Mesendoderm (in vitro differentiated cells): ENCODE measurements at places on chromosomes 1 and 21.

- H3K4me3 ChIP-seq = no peak overlapping the region
- H3K4me1 ChIP-seq = no peaks in the 10 kb centered on the region
- no peaks in the 10 kb centered on the region for H3K36me3 ChIP-seq
Observed at GRCh38 chr1:50308878-50309277, 114.4 kb downstream of the DMRTA2 start.

DNA sequence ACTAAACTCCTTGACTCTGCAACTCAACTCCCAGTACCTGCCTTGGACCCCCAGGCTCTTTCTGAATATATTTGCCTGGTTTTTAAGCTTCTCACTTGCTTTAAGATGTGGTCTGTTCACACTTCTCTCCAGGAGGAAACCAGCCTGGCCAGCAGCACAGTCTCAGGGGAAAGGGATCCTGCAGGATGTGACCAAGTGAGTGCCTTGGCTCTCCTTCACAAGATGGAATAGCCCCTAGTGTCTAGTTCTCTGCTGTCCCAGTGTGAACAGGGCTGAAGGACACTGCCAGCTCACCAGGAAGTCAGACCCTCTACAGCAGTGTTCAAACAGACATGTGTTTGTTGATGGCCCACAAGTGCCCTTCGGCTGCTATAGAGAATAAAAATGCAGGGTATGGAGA is 32.9 kb downstream of the CD244 start:
- H3K27me3 ChIP-seq = no peaks in the 10 kb centered on the region
- no peak overlapping the region for H3K27ac ChIP-seq
- no peaks in the 10 kb centered on the region for H3K36me3 ChIP-seq
- no peak for DNase-seq
- H3K4me3 ChIP-seq = no peak overlapping the region

GRCh38 chr1:183609759-183610452 is 19.6 kb upstream of the NCF2 start:
- no peaks in the 10 kb centered on the region for H3K4me1 ChIP-seq
- H3K27me3 ChIP-seq = no peaks in the 10 kb centered on the region
- no peak overlapping the region for H3K27ac ChIP-seq
- H3K4me3 ChIP-seq = no peak overlapping the region
- DNase-seq = no peak

DNA sequence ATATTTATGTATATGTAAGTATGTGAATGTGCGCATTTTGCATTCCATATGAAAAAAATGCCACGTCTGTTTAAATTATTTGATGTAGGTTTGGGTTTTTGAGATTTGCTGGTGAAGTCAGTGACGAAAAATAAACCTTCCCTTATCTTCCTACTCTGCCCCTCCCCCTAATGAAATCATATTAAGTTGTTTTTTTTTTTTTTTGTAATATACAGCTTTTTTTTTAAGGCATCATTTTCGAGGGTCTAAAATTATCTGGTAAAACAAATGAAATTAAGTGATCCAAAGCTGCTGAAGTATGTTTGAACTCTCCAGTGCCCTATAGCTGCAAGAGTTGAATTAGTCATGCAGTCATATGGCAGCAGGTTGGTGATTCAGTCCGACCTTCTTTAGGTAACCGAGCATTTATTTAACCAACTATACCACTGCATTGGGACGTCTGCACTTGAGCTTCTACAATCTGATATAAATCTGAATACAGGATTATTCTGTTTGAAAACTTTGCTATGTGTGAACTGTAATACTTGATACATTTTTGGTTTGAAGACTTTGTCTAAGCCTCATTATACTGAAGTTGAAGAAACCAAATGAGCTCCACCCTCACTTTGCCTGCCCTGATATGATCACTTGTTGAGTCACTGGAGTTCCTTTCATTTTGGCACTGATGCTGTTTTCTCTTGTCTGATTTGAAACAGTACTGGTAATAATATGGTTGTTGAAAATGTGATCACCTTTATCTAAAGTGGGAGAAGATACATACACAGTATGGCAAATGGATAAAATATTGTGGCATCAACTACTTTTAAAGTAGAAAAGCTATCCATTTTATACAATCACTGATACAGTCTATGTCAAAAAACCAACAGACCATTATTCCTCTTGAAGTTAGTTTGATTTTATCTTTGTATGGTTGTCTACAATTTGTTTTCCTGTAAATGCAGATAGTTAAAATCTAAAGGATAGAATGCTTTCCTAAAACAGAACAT is 11.7 kb downstream of the PDIK1L start:
- H3K27me3 ChIP-seq = no peaks in the 10 kb centered on the region
- DNase-seq = no peak
- H3K4me3 ChIP-seq = no peak overlapping the region
- H3K36me3 ChIP-seq = no peaks in the 10 kb centered on the region

DNA sequence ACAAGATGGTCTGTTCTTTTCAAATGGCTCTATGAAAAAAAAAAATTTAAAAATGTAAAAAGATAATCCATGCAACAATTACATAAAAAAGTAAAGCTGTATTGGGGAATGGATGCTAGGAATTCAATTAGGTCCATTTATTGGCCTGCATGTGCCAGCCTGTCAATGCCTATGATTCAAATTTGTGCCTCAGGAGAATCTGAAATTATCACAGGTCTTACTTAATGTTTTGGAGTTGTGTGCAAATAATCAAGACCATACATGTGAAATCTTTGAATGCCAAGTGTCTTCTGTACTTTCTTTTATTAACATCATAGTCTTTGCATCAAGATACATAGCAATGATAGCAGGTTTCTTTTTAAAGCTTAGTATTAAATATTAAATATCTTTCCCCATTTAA is 13.5 kb upstream of the KLHL12 start:
- H3K4me3 ChIP-seq = no peak overlapping the region
- no peak overlapping the region for H3K27ac ChIP-seq
- peaks cover 12% of the 10 kb centered on the region for H3K36me3 ChIP-seq
- no peaks in the 10 kb centered on the region for H3K27me3 ChIP-seq
- H3K4me1 ChIP-seq = no peaks in the 10 kb centered on the region
- DNase-seq = no peak

GRCh38 chr21:37815893-37816292 is 100.4 kb downstream of the KCNJ6 start:
- H3K27me3 ChIP-seq = no peaks in the 10 kb centered on the region
- H3K36me3 ChIP-seq = no peaks in the 10 kb centered on the region
- H3K4me3 ChIP-seq = no peak overlapping the region
- no peaks in the 10 kb centered on the region for H3K4me1 ChIP-seq
- H3K27ac ChIP-seq = no peak overlapping the region

DNA sequence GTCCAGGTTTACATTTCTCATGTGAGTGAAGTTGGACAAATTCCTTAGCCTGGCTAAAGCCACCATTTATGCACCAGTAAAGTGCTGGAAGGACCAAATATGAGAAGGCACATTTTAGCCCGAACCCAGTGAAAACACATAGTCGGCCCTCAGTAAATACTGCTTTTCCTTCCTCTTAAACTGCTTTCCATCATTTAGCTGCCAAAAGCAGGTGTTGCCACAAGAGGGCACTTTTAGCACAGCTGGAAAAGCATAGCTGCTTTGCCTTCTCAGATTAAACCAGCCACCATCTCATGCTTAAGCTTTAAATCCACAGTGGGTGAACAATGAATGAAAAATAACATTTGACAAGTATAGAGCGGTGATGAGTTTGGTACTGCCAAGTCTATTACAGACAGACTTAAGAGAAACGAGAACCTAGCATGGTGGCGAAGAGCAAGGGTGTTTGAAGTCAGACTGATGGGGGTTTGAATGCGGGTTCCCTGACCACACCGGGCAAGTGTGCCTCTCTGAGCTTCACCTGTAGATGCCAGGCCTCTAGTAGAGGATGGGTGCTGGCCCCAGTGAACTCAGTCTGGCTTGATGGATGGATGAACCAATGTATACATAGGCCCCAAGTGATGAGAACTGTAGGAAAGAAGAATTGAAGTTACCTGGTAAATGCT is 57.8 kb downstream of the SLC35D1 start:
- H3K27me3 ChIP-seq = no peaks in the 10 kb centered on the region
- DNase-seq = peak; percentile 75

- no peak overlapping the region for H3K27ac ChIP-seq
- no peaks in the 10 kb centered on the region for H3K36me3 ChIP-seq
- DNase-seq = no peak
Observed at GRCh38 chr1:225415307-225415706, 12.5 kb downstream of the LBR start.

DNA sequence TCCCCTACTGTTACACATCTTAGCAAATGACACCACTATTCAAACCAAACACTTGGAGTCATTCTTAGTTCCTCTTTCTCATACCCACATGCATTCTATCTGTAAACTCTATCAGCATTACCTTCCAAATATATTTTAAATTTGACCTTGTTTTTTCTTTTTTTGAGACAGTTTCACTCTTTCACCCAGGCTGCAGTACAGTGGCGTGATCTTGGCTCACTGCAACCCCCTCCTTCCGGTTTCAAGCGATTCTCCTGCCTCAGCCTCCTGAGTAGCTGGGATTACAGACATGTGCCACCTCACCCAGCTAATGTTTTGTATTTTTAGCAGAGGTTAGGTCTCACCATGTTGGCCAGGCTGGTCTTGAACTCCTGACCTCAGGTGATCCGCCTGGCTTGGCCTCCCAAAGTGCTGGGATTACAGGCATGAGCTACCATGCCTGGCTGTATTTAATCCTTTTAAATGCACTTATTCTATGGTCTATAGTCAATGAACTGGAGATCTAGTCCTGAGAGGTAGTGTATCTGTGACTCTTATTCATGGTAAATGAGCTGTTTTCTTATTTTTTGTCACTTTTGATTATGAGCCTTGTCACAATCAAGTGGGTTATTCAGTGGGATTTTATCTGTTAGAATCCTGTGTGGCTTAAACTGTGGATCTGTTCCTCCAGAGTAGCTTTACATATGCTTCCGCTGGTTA is 73.1 kb downstream of the GATAD2B start:
- no peaks in the 10 kb centered on the region for H3K36me3 ChIP-seq
- H3K4me1 ChIP-seq = no peaks in the 10 kb centered on the region
- no peak for DNase-seq
- no peaks in the 10 kb centered on the region for H3K27me3 ChIP-seq
- no peak overlapping the region for H3K27ac ChIP-seq
- H3K4me3 ChIP-seq = no peak overlapping the region

DNA sequence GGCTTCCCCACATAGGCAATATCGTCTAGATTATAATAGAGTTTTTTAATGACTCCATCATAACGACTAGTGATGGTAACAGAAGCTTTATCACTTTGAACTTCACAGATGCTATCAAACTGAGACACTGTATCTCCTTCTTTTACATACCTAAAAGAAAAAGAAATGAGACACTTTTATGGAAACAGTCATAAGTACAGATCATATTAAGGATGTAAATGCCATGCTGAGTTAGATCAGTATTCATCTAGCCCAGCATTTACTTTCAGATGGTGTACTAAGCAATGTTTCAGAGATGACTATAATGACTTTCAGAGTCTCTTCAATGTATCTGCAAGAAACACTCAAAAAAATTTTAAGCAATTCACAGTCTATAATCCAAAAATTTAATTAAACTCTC is 18.9 kb downstream of the DBT start:
- no peak for DNase-seq
- no peak overlapping the region for H3K27ac ChIP-seq
- H3K4me3 ChIP-seq = no peak overlapping the region
- H3K27me3 ChIP-seq = no peaks in the 10 kb centered on the region
- no peaks in the 10 kb centered on the region for H3K4me1 ChIP-seq

GRCh38 chr1:69120817-69121216 is 446.9 kb upstream of the LRRC7 start:
- no peak overlapping the region for H3K27ac ChIP-seq
- no peaks in the 10 kb centered on the region for H3K4me1 ChIP-seq
- no peak overlapping the region for H3K4me3 ChIP-seq
- H3K27me3 ChIP-seq = no peaks in the 10 kb centered on the region

DNA sequence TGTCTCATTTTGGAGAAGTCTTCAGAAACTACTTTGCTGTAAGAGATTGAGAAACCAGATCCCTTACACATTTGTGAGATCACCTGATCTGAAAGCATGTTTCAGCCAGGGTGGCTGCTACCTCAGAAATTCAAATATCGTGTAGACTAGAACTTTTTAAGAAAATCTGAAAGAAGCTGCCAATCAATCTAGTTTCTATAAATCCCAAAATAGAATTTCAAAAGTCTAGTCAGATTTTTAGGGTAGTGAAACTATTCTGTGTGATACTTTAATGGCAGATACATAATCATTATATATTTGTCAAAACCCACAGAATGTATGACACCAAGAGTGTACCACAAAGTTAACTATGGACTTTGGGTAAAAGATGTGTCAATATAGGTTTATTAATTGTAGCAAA is 79.9 kb upstream of the PLPPR5 start:
- no peaks in the 10 kb centered on the region for H3K27me3 ChIP-seq
- no peaks in the 10 kb centered on the region for H3K36me3 ChIP-seq
- H3K4me3 ChIP-seq = no peak overlapping the region
